NCI-H2081 treated with DMSO at 0.1 percent for 48 hours (cell line): ENCODE measurements at places on chromosomes 16 and 17.

DNA sequence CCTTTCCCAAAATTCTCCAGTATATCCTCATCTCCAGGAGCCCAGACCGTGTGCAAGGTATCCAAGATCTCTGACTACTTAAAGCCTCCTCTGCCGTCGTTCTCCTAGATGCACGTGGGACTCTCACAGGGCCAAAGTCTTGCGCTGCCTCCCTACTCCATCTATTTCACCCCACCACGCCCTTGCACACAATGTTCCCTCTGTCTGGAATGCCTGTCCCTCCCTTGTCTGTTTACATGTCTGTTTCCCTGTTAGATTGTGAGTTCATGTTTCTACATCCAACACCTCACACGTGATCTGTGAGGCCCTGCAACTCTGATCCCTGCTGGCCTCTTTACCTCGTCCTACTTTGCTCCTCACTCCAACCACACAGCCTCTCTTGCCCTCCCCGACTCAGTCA is 4.9 kb upstream of the FZD2 start:
- no peak for DNase-seq

GRCh38 chr17:80889231-80890195 is 102.1 kb upstream of the CHMP6 start:
- no peak for DNase-seq

GRCh38 chr17:75693500-75694481 is 26.7 kb downstream of the SAP30BP start:
- no peak for DNase-seq

- no peak for DNase-seq
These were observed 26.8 kb downstream of the TRPV2 start for GRCh38 chr17:16442141-16442540.

DNA sequence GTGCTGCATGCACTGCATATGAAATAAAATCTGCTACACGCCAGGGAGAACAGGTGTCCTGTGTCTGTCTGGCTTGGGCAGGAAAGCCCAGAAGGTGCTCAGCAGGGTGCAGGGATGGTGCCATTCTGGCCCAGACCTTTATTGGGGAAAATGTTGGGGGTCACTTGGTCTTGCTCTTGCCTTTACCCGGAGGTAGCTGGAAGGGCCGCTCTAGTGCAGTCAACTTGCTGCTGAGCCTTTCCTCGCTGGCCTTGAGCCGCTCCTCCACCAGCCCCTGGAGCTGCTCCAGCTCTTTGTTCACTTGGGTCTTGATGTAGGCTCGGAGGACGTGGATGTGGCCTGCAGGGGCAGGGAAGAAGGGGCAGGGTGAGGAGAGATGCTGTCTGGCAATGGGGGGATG is 4.5 kb downstream of the CFAP119 start:
- DNase-seq, result no peak

DNA sequence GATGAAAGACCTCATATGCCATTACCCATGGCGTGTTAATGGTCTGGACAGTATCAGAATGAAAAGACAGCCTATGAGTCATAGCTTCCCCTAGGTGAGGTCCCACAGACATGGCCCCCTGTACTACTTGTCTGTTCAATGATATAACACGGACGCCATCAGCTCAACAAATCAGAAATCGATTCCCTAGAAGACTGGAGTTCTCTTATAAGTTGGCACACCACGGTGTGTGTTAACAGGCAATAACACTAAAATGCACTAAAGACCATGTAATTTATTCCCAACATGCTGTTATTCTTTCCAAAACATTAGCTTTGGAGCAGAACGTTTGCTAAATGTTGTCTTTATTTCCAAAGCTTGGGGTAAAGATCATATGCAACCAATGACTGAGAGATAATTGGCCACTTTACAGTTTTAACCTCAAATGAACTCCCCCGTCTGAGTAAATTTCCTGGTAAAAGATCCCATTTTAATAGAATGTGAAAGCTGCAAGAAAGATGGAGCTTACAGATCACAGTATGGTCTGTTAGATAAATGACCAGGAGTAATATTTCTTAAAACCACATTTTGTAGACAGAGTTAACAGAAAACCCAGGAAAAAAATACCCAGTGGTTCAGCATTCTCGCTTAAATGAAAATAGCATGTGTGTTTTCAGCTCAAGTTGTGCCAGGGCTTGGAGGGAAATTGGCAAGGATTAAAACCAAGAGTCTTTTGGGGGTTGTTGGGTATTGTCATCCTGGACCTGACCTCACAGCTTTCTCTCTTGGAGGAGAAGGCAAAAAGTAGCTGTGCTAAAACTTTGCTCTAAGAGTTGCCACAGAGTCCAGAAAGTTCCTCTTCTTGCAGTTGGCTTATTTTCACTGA is 65.9 kb downstream of the PCTP start:
- DNase-seq, result no peak

GRCh38 chr17:47844814-47845715 is 4.0 kb upstream of the SCRN2 start:
- no peak for DNase-seq

DNA sequence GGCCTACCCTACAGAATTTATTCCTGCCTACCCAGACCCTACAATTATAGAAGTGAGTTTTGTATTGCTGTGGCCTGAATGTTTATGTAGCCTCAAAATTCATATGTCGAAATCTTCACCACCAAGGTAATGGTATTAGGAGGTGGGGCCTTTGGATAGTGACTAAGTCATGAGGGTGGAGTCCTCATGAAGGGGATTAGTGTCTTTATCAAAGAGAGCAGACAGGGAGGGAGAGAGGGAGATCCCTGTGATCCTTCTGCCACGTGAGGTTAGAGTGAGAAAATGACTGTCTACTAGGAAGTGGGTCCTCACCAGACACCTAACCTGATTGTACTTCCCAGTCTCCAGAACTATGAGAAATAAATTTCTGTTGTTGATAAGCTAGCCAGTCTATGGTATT is 981 bp upstream of the DUXB start:
- no peak for DNase-seq

DNA sequence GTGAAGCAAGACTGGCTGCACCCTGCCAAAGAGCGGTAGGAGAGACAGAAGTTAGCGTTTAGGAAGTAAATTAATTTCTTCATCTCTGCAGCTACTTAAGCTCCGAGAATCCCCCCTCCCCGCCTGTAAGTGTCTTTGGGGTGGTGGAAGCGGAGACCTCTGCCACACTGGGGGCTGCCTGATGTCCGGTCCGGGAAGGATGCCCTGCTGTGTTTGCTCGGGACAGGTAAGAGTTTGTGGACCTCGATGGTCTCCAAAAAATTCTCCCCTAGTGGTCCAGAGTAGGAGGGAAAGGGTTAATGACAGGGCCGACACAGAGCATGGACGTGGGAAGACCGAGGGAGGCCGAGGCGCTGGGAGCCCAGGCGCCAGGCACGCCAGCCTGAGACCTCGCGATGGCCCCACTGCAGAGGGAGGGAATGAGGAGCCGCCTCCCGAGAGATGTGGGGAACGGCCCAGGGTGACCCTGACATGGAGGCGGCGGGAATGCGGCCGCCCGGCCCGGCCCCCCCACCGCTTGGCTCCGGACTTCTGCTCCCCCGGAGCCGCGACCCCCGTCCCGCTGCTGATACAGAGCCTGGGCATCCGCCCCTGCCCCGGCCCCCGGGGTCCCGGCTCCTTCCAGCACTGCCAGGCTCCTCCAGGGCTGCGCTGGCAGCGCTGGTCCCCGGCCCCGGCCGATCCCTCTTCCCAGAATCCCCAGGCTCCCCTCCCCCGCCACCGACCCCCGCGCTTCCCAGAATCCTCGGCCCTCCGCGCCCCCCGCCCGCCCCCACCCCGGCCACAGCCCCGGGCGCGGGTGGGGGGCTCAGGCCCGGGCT is 680 bp downstream of the ZNF629 start:
- DNase-seq, result no peak

GRCh38 chr16:84031556-84031955 is 11.0 kb downstream of the SLC38A8 start:
- DNase-seq, result no peak

DNA sequence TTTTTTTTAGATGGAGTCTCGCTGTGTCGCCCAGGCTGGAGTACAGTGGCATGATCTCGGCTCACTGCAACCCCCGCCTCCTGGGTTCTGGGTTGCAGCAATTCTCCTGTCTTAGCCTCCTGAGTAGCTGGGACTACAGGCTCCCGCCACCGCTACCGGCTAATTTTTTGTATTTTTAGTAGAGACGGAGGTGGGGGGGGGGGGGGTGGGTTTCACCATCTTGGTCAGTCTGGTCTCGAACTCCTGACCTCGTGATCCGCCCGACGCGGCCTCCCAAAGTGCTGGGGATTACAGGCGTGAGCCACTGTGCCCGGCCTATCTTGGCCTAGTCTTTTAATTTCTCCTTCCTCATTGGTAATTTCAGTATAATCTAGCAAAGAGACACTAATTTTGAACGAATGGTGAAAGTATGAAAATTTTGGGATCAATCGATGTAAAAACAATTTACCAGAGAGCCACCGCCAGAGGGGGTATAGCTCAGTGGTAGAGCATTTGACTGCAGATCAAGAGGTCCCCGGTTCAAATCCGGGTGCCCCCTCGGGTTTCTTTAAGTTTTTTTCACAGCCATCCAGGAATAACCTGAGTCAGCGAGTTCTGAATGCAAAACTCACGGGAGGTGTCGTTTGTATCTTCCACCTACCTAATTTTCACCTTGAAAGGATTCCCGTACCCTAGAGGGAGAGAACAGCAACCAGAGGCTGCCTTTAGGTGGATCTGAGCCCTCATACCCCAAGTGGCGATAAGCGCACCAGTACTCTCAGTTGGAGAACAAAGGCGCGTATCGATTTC is 2.5 kb upstream of the LASP1 start:
- DNase-seq, result peak; percentile 80

DNA sequence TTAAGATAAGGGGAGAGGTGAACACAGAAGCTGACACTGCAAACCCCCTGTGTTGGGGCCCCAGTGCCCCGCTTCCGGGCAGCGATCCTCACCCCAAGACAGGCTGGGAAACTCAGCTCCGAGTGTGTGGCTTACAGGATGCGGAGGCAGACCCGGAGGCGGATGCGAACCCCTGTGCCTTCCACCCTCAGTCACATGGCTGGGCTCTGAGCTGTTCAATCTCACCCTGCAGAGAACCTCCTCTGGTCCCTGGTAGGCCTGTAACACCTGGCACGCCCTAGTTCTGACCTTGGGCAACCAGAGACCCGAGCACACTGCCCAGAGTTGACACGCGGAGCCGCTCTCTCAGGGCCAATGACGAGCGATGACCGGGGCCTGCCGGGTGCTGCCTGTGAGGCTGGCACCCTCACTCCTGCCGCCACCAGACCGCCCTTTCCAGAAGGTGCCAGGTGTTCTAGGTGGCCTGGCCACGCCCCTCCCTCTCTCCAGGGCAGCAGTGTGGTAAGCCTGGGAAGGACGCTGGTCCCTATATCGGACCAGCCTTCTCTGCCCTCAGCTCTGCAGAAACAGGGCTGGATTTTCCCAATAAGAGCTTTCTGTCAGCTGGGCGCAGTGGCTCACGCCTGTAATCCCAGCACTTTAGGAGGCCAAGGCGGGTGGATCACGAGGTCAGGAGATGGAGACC is 23.3 kb downstream of the MEAK7 start:
- DNase-seq, result no peak

GRCh38 chr16:4944333-4945281 is 7.7 kb upstream of the PPL start:
- peak; percentile 65 for DNase-seq

- DNase-seq, result no peak
These were observed 19.0 kb downstream of the CENPX start for GRCh38 chr17:82003411-82004381.

DNA sequence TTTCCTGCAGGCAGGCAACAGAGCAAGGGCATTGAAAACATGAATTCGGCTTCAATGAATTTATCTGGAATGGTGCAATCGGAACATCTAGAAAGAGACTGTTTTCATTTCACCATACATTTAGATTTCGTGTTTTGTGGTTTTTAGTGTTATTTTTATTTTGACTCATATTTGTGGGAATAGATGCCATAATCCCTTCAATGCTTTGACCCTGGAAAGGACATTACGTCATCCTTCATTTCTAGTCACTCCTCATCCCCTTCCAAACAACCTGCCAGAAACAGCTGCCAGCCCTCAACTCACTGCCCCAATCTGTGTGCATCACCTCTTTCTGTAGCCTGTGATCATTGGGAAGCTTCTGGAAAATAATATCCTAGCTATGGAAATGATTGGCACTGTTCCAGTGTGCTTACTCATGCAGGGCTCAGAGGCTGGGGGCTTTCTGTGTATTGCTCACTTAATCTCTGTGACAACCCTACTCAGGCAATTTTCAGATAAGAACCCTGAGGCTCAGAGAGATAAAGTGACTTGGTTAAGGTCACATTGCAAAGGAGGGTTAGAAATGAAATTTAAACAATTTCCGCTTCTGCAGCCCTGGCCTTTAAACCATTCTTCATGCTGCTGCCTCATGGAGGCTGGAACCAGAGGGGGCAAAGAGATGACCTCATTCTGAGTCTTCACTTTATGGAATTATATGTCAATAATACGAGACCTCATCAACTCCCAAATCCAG is 9.5 kb upstream of the KSR1 start:
- no peak for DNase-seq

DNA sequence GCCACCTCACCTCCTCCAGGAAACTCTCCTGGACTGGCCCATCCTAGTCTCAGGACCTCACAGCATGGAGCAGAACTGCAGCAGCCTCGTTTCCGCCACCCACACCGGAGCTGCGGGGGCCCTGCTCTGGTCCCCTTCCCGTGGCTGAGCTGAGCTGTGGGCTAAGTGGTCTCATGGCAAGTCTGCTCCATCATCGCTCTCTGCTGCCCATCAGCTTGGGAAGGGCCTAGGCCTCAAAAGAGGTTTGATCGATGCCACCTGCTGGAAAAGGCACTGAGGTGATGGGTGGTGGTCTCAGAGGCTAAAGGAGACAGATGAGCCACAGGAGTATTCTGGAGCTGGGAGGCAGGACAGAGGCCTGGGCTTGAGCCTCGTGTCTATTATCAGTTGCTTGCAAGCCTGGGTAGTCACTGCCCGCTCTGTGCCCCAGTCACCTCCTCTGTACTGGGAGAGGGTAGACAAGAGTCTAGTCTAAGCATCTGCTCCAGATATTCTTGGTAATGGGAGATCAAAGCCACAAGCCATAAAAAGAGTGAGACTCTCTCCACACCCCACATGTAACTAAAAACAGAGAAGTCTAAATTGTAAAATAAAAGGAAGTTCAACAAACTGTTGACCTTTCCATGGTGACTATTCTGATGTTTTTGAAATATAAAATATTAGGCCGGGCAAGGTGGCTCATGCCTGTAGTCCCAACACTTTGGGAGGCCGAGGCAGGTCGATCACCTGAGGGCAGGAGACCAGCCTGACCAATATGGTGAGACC is 1.6 kb downstream of the ITGAE start:
- no peak for DNase-seq

GRCh38 chr16:30722443-30722842 is 23.5 kb downstream of the SRCAP start:
- no peak for DNase-seq

GRCh38 chr17:63476854-63477479 is at the start of gene ACE:
TSS of gene ACE (plus strand) at chr17:63477061. CDS start at chr17:63477095, 34 bp downstream.
- DNase-seq, result no peak

DNA sequence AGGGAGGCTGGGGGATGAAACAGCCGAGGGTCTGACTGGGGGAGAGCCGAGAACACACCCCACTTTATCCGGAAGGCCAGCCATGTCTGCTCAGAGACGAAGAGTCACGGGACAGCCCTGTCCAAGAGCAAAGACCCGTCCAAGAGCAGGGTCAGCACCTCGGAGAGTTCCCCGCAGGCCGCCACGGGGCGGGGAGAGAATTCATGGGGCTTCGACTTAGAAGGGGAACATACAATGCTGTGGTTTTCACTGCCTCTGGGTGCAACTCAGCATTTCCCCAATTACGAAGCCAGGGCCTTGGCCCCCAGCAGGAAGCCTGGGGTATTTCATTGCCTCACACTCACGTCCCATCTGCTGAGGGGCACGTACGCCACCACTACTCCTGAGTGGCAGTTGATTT is 59.3 kb downstream of the JPH3 start:
- DNase-seq, result no peak

- no peak for DNase-seq
These were observed 11.3 kb downstream of the HS3ST3A1 start for GRCh38 chr17:13590441-13590840.
